LNCaP clone FGC (cell line): ENCODE measurements at places on chromosomes 1 and 21.

- DNase-seq, result no peak
Measured at GRCh38 chr1:69055194-69055593, 512.5 kb upstream of the LRRC7 start.

- DNase-seq, result no peak
Measured at GRCh38 chr1:228341450-228341813, 65.2 kb downstream of the TRIM11 start.

DNA sequence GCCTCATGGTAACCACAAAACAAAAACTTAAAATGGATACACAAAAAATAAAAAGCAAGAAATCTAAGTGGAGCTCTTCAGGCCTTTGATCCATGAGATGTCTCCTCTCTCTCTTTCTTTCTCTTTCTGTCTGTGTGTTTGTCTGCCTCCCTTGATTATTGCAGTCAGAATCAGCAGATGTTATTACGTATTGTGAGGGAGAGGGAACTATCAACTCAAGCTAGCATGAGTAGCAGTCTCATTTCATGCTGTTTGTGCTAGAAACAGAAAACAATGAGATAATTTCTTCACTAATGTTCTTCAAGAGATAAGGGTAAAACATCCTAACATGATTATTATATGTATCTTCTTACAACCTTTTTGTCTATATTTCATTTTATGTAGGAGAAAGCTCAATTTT, 103.7 kb upstream of the PDC start:
- DNase-seq, result no peak

DNA sequence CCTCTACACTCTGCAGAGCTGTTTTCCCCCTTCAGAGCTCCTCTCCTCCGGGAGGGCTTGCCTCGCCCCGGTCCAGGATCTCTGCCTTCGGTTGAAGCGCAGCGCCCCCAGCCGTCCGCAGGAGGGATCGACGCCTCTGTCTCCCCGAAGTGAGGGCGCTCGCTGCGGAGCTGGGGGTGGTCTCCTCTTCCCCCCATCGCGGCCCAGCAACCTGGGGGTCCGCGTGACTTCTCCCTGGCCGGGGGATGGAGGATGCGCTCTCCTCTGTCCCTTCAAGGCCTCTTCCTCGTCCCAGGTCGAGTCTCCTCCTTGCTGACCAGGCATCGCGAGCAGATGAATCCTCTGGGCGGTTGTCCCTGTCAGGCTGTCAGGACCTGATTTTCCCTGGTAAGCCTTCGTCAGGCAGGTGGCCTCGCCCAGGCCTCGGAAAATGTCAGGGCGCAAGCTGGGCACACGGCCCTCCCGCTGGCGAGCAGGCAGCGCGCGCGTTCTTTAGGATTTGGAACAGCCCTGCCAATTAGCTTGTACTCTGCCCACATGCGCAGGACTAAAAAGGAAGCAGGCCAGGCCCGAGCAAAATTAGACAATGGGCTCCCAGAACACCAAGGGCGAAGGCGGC, 90.5 kb downstream of the EDEM3 start:
- no peak for DNase-seq

GRCh38 chr1:59678493-59679228, 136.1 kb upstream of the HOOK1 start:
- DNase-seq, result no peak

DNA sequence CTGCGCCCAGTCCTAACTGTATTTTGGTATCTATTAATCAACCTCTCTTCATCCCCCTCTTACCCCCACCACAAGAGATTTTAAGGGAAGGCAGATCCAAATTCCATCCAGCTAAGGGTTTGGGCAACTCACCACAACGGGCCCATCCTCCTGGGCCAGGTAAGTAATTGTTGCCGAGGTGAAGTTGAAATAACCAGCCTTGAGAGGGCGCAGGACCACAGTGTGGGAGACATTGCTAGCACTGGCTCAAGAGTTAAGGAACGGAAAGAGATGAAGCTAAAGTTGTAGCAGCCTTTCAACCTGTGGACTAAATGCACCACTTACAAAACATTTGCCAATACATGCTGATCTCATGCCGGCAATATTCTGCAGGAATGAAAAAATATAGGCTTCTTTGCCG, 5.9 kb downstream of the SSR2 start:
- DNase-seq, result no peak

GRCh38 chr1:184502161-184502560, 115.3 kb downstream of the C1orf21 start:
- DNase-seq, result no peak

DNA sequence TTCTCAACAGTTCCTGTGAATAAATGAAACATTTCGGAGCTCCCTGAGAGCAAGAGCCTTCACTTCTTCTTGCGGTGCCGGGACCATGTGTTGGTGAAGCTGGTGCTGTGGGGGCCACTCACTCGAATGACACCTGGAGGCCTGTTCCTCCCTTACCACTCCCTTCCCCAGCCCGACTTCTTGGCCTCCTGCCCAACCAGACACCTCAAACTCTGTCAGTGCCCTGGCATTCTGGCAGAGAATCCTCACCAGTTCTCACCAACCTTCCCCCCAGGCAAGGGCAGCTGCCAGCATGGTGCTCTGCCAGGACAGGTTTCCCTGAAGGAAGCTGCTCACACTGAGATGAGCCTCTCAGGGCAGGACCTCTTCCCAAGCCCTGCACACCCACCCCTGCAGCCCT, 68.3 kb downstream of the MPZL1 start:
- DNase-seq, result no peak

DNA sequence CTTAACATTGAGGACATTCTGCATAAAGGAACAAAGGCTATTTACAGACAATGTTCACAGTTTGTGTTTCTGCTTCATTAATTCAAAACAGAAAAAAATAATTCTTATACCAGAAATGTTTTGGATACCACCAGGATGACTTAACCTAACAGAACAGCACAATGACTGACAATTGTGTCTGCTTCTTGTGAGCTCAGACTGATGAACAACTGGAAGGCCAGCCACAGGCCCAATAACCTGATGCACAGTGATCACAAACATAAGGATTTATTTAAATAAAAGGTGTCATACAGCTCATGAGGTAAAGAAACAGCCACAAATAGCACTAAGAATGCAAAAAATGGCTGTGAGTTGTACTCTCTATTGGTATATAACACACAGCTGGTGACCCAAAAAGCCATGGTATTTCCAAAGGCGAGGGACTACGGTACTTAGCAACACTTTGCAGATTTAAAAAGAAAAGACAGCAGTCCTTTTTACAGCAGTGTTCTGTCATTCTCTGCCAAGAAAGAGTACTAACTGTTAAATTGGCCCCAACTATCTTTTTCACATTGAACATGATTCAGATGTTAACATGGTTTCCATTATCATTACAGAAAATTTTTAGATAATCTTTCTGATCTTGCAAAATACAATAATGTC, 32.1 kb upstream of the DDAH1 start:
- DNase-seq, result no peak

DNA sequence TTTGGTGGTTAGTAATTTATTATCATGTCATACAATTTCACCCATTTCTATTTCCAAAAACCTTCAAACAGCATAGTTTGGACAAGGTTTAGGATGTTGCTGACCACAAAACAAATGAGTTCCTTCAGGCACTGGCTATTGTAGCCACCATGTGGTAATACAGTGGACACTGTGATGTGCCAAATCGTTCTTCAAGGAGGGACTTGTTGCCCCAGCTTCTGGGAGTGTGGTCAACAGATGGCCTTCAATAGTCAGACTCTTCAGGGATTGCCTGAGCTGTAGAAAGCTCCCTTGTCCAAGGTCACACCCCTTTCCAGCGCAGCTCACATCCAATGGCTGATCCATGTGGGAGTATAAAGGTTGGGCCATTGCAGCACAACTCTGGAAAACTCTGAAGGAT, 2.6 kb downstream of the PDE4B start:
- DNase-seq, result no peak

DNA sequence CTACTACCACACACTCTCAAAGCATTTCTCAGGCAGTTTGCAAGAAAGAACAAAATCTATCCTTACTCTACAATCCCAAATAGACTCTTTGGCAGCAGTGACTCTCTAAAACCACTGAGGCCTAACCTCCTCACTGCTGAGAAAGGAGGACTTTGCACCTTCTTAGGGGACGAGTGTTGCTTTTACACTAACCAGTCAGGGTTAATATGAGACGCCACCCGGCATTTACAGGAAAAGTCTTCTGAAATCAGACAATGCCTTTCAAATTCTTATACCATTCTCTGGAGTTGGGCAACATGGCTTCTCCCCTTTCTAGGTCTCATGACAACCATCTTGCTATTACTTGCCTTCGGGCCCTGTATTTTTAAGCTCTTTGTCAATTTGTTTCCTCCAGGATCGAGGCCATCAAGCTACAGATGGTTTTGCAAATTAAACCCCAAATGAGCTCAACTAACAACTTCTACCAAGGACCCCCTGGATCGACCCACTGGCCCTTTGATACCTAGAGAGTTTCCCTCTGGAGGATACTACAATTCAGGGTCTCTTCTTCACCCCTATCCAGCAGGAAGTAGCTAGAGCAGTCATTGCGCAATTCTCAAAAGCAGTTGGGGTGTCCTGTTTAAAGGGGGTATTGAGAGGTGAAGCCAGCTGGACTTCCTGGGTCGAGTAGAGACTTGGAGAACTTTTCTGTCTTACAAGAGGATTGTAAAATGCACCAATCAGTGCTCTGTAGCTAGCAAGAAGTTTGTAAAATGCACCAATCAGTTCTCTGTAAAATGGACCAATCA, 2.0 kb upstream of the FMO4 start:
- no peak for DNase-seq

DNA sequence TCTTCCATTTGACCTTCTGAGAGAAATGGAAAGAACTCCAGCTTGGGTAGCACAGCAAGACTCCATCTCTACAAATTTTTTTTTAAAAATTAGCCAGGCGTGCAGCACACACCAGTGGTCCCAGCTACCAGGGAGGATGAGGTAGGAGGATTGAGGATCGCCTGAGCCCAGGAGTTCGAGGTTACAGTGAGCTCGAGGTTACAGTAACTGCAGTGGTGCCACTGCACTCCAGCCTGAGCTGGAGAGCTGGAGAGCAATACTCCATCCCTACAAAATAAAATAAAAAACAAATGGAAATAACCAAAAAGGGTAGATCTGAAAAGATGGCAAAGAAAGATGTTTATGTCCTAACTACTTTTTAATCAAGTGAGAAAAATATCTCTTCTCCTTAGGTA, 14.5 kb downstream of the POGZ start:
- DNase-seq, result no peak

DNA sequence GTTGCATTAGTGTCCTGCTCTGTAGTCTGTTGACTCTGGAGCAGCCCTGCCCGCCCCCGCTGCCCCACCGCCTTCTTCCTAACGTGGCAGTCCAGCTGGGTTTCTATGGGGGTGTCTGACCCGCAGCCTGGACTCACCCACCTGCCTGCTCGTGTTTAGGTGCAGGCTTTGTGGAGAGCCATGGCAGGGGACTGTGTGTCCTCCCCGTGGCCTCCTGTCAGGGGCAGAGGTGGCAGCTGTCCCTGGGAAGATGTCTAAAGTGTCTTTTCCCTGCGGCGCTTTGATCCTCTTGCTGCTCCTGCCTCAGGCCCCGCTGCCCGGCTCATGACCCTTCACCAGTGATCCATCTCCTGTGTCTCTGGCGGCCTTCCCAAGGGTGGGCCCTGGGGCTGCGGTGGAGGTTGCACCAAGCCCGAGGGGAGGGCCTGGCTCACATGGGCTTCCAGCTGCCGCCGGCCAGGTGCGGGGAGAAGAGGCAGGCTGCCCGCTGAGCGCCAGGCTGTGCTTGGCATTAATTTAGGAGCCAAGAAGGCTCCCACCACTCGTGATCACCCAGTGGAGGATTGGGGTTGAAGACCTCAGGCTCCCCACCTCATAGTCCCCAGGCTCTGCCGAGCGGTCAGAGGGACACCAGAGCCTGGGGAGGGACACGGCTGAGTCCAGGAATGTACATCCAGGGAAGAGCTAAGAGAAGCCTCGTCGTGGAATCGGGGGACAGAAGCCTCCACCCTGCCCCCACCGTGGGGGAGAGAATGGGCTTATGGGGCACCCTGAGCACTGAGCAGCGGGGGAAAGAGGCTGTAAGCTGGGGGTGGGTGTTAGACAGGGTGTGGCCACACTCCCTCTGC, 44.1 kb downstream of the COL18A1 start:
- DNase-seq, result no peak

DNA sequence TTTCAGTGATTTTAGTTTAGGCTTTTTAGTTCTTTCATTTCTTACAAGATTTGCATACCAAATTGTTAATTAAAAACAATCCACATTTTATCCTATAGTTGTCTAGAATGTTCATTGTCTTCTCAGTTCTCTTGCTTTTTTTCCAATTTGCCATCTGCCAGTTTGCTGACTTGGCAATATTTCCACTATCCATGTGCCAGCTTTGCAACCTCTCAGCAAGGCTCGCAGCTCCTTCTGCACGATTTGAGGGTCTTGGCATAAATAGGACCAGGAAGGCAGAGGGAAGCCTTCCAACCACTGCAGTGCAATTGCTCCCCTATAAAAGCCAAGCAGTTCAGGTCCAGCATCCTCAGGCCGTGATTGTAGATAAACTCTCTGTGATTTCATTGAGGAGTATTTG, 306.8 kb upstream of the FMN2 start:
- DNase-seq, result no peak

- DNase-seq, result no peak
Measured at GRCh38 chr1:28102189-28102588, 13.8 kb upstream of the EYA3 start.

DNA sequence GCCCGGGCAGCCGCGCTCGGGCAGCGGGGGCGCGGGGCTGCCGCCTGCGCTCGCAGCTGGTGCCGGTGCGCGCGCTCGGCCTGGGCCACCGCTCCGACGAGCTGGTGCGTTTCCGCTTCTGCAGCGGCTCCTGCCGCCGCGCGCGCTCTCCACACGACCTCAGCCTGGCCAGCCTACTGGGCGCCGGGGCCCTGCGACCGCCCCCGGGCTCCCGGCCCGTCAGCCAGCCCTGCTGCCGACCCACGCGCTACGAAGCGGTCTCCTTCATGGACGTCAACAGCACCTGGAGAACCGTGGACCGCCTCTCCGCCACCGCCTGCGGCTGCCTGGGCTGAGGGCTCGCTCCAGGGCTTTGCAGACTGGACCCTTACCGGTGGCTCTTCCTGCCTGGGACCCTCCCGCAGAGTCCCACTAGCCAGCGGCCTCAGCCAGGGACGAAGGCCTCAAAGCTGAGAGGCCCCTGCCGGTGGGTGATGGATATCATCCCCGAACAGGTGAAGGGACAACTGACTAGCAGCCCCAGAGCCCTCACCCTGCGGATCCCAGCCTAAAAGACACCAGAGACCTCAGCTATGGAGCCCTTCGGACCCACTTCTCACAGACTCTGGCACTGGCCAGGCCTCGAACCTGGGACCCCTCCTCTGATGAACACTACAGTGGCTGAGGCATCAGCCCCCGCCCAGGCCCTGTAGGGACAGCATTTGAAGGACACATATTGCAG, 3.0 kb downstream of the ARTN start:
- DNase-seq, result no peak

DNA sequence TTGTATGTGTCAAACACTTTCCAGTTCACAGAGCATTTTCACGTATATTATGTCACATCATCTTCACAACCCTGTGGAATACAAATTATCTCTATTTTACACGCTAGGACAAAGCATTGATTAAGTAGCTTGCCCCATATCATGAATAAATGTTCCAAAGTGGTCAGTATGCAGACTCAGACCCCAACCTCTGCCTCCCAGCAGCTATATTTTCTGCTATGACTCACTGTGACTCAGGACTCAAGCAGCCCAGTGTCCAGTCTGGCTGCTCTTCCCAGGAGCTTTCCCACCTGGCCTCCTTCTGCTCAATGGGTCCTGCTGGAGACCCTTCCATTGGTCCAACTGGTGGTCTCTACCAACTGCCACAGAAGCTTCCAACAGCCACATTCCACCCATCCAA, 56.0 kb upstream of the RAP1A start:
- no peak for DNase-seq

GRCh38 chr1:27545271-27545670, 55.3 kb upstream of the WASF2 start:
- DNase-seq, result no peak

- no peak for DNase-seq
Measured at GRCh38 chr1:211574705-211575104, 4.3 kb downstream of the SLC30A1 start.
